Neural crest cell (in vitro differentiated cells): ENCODE measurements at places on chromosomes 7 and 10.

GRCh38 chr7:92246360-92247101, 757 bp downstream of the ANKIB1 start:
- peaks cover 48% of the 10 kb centered on the region for H3K4me1 ChIP-seq
- H3K27me3 ChIP-seq = no peaks in the 10 kb centered on the region
- DNase-seq = peak; percentile 12
- H3K36me3 ChIP-seq = no peaks in the 10 kb centered on the region

GRCh38 chr10:77726732-77727131, 89.1 kb upstream of the KCNMA1 start:
- no peak overlapping the region for H3K27ac ChIP-seq
- no peak for DNase-seq
- peaks cover 8% of the 10 kb centered on the region for H3K4me1 ChIP-seq
- no peak overlapping the region for H3K4me3 ChIP-seq
- H3K27me3 ChIP-seq = no peaks in the 10 kb centered on the region

DNA sequence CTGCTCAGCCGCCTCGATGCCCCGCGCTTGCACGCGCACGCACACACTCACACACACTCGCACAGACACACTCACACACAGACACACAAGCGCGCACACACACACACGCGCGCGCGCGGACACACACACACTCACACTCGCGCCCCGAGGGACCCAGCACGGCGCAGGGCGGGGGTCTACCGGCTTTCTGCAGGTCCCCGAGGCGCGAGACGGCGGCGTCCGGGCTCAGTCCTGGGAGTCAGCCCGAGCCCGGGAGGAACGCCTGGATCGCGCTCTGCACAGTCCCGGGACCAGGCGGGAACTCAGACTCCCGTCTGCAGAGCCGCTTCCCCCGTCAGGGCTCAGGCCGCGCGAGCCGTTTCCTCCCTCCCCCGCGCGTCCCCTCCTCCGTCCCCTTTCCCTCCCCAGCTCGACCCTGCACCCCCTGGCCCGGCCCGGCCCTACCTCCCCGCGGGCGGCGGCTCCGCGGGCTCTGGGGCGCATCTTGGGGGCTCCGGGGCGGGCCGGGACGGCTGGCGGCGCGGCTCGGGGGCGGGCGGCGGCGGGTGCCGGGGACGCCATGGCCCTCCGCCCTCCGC, 464 bp downstream of the DENND2A start:
- H3K27ac ChIP-seq = peak overlapping the region; percentile 99
- DNase-seq = peak; percentile 36
- H3K27me3 ChIP-seq = peaks cover 4% of the 10 kb centered on the region
- no peaks in the 10 kb centered on the region for H3K36me3 ChIP-seq
- peak overlapping the region; percentile 99 for H3K4me3 ChIP-seq

DNA sequence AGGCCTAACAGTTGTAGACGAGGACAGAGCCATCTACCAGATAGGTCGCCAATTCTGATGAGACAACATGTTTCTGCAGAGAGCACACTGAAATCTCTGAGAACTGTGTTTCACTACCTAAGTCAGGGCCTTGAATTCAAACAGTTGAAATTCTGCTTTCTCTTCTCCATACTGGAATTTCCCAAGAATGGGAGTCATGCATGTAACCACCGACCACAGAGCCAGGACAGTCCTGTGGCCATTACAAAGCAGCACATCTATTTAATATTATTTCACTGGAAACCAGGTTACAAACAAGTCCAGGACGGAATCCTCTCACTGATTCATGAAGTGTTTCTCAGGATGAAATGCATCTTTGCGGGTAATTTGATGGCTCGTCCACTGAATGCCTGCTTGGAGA, 62.0 kb upstream of the ST8SIA6 start:
- DNase-seq = no peak
- no peak overlapping the region for H3K27ac ChIP-seq
- H3K4me3 ChIP-seq = no peak overlapping the region
- peaks cover 2% of the 10 kb centered on the region for H3K4me1 ChIP-seq

GRCh38 chr7:44769776-44770294, 21.2 kb downstream of the ZMIZ2 start:
- no peak overlapping the region for H3K4me3 ChIP-seq
- no peak for DNase-seq
- no peaks in the 10 kb centered on the region for H3K36me3 ChIP-seq
- H3K27ac ChIP-seq = no peak overlapping the region

DNA sequence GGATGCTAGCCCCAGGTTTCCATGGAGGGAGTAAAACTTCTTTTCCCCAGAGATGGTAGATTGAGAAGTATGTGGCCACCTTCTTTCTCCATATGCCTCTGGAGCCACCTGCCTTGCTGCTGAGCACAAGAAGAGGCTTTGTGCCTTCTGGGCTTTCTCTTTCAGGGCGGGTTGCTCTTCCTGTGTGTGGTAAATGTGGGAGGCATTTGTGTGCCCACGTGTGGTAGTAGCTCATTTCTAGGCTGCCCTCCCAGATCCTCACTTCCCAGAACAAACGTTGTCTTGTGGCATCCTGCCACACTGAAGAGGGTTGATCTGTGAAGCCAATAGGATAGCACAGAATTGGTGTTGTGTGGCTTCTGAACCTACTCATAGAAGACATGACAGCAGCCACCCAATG, 342.0 kb upstream of the PODXL start:
- H3K27ac ChIP-seq = peak overlapping the region; percentile 68
- peaks cover 19% of the 10 kb centered on the region for H3K4me1 ChIP-seq
- H3K36me3 ChIP-seq = no peaks in the 10 kb centered on the region
- H3K27me3 ChIP-seq = peaks cover 7% of the 10 kb centered on the region
- no peak for DNase-seq
- no peak overlapping the region for H3K4me3 ChIP-seq

- H3K36me3 ChIP-seq = no peaks in the 10 kb centered on the region
- DNase-seq = no peak
- H3K4me3 ChIP-seq = no peak overlapping the region
- peaks cover 64% of the 10 kb centered on the region for H3K4me1 ChIP-seq
- H3K27ac ChIP-seq = no peak overlapping the region
- H3K27me3 ChIP-seq = no peaks in the 10 kb centered on the region
Observed at GRCh38 chr10:34236931-34237330, 578.2 kb downstream of the PARD3 start.

DNA sequence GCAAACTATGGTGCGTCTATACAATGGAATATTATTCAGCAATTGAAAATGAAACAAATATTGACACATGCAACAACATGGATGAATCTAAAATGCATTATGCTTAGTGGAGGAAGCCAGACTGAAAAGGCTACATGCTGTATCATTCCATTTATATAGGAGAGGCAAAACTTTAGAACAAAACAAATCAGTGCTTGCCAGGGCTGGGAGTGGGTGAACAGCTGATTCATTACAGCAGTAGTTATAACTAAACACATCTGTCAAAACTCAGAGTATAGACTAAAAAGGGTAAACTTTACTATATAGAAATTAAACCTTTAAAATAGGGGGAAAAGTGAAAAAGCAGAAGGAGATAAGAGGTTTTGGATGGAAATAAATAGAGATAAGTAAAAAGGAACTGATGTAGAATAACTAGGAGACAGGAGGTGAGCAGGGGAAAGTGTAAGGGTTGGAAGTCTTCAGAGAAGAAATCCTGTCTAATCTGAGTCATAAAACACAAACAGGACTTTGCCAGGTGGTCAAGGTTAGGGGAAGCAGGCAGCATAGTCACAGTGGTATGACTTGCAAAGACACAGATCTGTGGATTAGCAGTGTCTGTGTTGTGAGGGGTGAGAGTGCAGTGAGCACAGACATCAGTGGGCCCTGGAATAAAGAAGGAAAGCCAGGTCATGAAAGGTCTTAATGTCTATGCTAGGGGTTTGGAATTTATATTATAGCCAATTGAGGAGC, 349.8 kb downstream of the PHTF2 start:
- no peaks in the 10 kb centered on the region for H3K4me1 ChIP-seq
- H3K27ac ChIP-seq = no peak overlapping the region
- no peak overlapping the region for H3K4me3 ChIP-seq
- no peaks in the 10 kb centered on the region for H3K27me3 ChIP-seq

GRCh38 chr7:26153823-26154783, 2.1 kb downstream of the NFE2L3 start:
- no peak overlapping the region for H3K27ac ChIP-seq
- DNase-seq = no peak
- peak overlapping the region; percentile 83 for H3K4me3 ChIP-seq
- no peaks in the 10 kb centered on the region for H3K36me3 ChIP-seq
- H3K27me3 ChIP-seq = peaks cover 80% of the 10 kb centered on the region

GRCh38 chr10:101337836-101338235, 16.1 kb upstream of the BTRC start:
- no peak overlapping the region for H3K27ac ChIP-seq
- no peaks in the 10 kb centered on the region for H3K36me3 ChIP-seq
- peaks cover 8% of the 10 kb centered on the region for H3K4me1 ChIP-seq

DNA sequence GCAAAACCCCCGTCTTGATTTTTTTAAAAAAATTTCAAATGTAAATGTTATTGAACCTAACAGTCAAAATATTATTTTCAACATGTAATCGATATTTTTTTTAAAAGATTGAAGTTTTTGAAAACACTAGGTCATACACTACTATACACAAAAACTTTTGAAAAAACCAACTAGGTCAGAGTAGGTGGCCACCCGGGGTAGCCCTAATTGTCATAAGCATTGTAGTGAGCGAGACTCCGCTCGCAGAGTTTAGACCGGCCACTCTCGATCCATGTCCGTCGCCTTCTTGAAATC, 417 bp downstream of the RFC2 start:
- peaks cover 22% of the 10 kb centered on the region for H3K4me1 ChIP-seq
- H3K4me3 ChIP-seq = peak overlapping the region; percentile 94
- H3K27ac ChIP-seq = peak overlapping the region; percentile 94
- no peak for DNase-seq
- H3K27me3 ChIP-seq = no peaks in the 10 kb centered on the region
- peaks cover 16% of the 10 kb centered on the region for H3K36me3 ChIP-seq

GRCh38 chr10:54484186-54484585, 316.8 kb downstream of the PCDH15 start:
- DNase-seq = no peak
- H3K4me1 ChIP-seq = no peaks in the 10 kb centered on the region
- no peak overlapping the region for H3K27ac ChIP-seq
- H3K27me3 ChIP-seq = no peaks in the 10 kb centered on the region

DNA sequence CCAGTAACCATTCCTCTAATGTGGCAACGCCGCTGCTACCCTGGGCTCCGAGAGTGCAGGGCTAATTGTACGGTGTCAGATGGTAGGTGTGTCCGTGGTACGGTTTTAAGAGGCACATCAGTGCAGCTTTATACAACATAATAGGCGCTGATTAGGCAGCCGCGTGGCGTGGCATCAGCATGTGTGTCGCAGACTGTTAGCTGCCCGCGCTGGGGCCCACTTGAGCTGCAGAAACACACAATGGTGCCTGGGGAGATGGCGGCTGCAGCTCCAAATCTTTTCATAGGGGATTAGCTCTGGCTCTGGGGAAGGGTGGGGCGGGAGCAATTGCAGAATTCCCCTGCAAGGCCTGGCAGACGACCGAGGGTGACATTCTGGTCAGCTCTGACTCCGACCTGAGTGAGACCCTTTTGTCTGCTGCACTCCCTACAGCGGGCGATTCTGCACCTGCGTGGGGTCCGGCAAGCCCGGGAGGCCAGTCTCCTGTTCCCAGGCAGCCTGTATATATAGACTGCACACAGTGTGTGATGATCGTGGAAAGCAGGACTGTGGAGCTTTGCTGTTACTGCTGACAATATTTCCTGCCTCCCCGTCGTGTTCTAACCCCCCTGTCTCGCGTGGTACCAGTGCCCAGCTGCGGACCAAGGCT, 722.7 kb upstream of the CELF2 start:
- peaks cover 13% of the 10 kb centered on the region for H3K4me1 ChIP-seq
- H3K27me3 ChIP-seq = no peaks in the 10 kb centered on the region
- no peak overlapping the region for H3K27ac ChIP-seq
- H3K4me3 ChIP-seq = peak overlapping the region; percentile 23
- DNase-seq = no peak
- no peaks in the 10 kb centered on the region for H3K36me3 ChIP-seq

GRCh38 chr7:113094517-113095249, 8.1 kb upstream of the GPR85 start:
- H3K27ac ChIP-seq = no peak overlapping the region
- H3K4me3 ChIP-seq = no peak overlapping the region
- H3K36me3 ChIP-seq = no peaks in the 10 kb centered on the region
- no peaks in the 10 kb centered on the region for H3K27me3 ChIP-seq
- no peak for DNase-seq
- H3K4me1 ChIP-seq = no peaks in the 10 kb centered on the region

DNA sequence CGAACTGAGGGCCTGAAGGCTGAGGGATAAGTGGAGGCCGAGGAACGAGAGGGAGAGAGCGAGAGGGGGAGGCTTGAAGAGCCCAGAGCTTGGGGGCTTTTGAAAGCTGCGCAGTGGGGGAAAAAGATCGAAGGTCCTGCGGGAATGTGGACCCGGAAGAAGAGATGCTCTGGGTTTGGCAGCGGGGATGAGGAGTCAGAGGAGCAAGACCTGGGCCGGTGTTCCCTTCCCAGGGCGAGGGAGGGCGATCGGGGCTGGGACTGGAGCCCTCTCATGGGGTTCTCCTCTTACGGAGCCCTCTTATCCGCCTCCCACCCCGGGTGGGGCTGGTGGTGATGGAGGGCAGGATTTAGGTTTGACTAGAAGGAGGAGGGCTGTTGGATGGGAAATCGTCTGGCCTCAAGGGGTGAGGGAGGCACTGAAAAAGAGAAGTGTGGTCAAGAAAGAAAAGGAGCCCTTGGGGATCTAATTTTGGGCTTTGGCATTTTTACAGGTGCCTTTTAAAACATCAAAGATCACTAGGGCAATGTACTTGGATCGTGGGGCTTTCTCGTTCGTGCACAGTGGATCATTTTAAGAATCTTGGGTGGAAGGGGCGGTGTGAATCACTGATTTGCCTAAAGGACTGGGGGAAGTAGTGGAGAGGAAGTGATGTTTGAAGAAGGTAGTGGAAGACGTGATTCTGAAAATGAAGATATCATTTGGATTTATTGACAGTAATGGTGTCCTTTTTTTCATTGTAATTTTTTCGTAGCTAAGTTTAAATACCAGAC, 637 bp downstream of the SAMD8 start:
- no peaks in the 10 kb centered on the region for H3K27me3 ChIP-seq
- DNase-seq = peak; percentile 43
- peaks cover 27% of the 10 kb centered on the region for H3K4me1 ChIP-seq
- H3K36me3 ChIP-seq = no peaks in the 10 kb centered on the region
- peak overlapping the region; percentile 97 for H3K4me3 ChIP-seq

- no peak for DNase-seq
- no peaks in the 10 kb centered on the region for H3K27me3 ChIP-seq
- no peaks in the 10 kb centered on the region for H3K4me1 ChIP-seq
- no peak overlapping the region for H3K27ac ChIP-seq
- peaks cover 11% of the 10 kb centered on the region for H3K36me3 ChIP-seq
Observed at GRCh38 chr7:66323114-66323796, 118.1 kb downstream of the TPST1 start.

- no peaks in the 10 kb centered on the region for H3K4me1 ChIP-seq
- H3K36me3 ChIP-seq = peaks cover 6% of the 10 kb centered on the region
- H3K4me3 ChIP-seq = no peak overlapping the region
- H3K27me3 ChIP-seq = peaks cover 5% of the 10 kb centered on the region
- no peak for DNase-seq
Observed at GRCh38 chr7:51198654-51199053, 118.0 kb downstream of the COBL start.

- DNase-seq = no peak
- H3K27me3 ChIP-seq = peaks cover 4% of the 10 kb centered on the region
- H3K27ac ChIP-seq = no peak overlapping the region
Observed at GRCh38 chr7:14717816-14718215, 184.7 kb downstream of the DGKB start.

GRCh38 chr10:117889664-117890063, 157.1 kb downstream of the RAB11FIP2 start:
- H3K27me3 ChIP-seq = peaks cover 3% of the 10 kb centered on the region
- H3K4me3 ChIP-seq = no peak overlapping the region
- DNase-seq = no peak
- no peaks in the 10 kb centered on the region for H3K36me3 ChIP-seq
- peaks cover 24% of the 10 kb centered on the region for H3K4me1 ChIP-seq
- no peak overlapping the region for H3K27ac ChIP-seq
